ENCODE measurements at places on chromosomes 2 and 18. TPM values are rescaled to one million over a fixed set of nuclear protein-coding genes. Genes with fewer than 3 reads are reported as not detected.

KLHL29 gene
- 3.1 TPM for total RNA-seq

BCL11A gene
- 0.13 TPM for total RNA-seq

SOWAHC gene
- total RNA-seq: 5.3 TPM

DSG2 gene
- 1.3 TPM for total RNA-seq

CTDP1 gene
- 22.5 TPM for total RNA-seq

CRYBA2 gene
- not detected for total RNA-seq

SLC5A7 gene
- not detected for total RNA-seq

KRTCAP3 gene
- total RNA-seq: not detected

MSTN gene
- total RNA-seq: 0.05 TPM

ALKAL2 gene
- not detected for total RNA-seq

SULT1C2 gene
- not detected for total RNA-seq

VPS4B gene
- total RNA-seq: 30.3 TPM

TMEM87B gene
- total RNA-seq: 23.4 TPM

FBXO41 gene
- 0.05 TPM for total RNA-seq

Measured in mammary microvascular endothelial cell (primary cell).